ENCODE measurements at places on chromosomes 6 and 20.

GRCh38 chr6:50451826-50452400 is 261.4 kb upstream of the TFAP2D start:
- no peak for DNase-seq

DNA sequence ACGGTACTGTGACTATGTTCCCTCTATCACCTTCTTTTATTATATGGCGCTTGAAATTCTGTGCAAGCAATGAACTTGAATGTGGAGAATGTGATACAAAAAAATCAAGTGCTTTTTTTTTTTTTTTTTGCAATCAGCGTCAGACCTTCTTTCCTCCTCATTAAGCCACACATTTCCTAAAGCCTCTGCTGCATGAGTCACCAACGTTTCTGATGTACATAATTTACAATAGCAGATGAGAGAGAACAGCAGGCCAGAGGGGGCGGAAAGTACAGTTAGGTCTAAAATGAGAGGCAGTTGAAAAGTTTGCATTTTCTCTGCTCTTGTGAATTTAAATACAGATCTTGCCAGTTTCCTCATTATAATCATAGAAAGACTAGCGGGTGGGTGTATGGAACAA is 114.6 kb upstream of the RIPOR2 start:
- peak; percentile 72 for DNase-seq

GRCh38 chr6:7960141-7960540 is 49.6 kb upstream of the TXNDC5 start:
- DNase-seq: no peak

GRCh38 chr20:46715292-46715756 is 5.9 kb downstream of the SLC2A10 start:
- DNase-seq: no peak

GRCh38 chr6:292506-293192 is 362 bp downstream of the DUSP22 start:
- peak; percentile 70 for DNase-seq

DNA sequence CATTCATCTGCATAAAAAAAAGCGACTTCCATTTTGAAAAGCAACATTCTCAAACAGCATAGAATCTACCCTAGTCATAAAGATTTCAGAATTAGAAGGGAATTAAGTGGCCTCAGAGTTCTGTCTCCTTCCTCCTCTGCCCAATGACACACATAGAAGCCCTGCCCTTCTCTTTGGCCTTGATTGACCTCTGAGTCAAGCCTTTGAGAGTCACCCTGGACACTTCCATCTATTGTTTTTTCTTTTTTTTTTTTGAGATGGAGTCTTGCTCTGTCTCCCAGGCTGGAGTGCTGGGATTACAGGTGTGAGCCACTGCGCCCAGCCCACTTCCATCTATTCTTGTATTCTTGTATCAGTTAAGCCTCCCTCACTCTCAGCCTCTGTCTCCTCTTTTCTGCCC is 44.8 kb upstream of the CTNNBL1 start:
- DNase-seq: no peak

GRCh38 chr20:58019027-58019849 is 209.2 kb downstream of the ANKRD60 start:
- DNase-seq: no peak

DNA sequence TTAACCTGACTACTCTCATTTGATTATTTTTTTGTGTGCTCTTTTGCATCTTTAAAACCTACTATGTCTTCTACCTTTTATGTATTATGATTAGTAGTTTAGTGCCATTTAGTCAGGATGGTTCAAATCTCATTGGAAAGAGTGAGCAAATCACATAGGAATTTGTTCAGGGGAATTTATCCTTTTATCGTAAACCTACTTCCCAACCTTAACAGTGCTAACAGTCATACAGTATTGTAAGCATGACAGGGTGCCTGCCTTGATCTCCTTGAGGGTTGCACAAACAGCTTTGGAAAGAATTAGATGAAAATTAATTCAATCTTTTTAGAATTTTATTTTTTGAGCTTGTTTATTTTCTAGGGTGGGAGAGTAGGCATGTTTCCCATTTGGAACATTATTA is 18.3 kb downstream of the RNF8 start:
- DNase-seq: no peak

GRCh38 chr6:166997768-166998255 is 1.4 kb upstream of the CEP43 start:
- peak; percentile 58 for DNase-seq

DNA sequence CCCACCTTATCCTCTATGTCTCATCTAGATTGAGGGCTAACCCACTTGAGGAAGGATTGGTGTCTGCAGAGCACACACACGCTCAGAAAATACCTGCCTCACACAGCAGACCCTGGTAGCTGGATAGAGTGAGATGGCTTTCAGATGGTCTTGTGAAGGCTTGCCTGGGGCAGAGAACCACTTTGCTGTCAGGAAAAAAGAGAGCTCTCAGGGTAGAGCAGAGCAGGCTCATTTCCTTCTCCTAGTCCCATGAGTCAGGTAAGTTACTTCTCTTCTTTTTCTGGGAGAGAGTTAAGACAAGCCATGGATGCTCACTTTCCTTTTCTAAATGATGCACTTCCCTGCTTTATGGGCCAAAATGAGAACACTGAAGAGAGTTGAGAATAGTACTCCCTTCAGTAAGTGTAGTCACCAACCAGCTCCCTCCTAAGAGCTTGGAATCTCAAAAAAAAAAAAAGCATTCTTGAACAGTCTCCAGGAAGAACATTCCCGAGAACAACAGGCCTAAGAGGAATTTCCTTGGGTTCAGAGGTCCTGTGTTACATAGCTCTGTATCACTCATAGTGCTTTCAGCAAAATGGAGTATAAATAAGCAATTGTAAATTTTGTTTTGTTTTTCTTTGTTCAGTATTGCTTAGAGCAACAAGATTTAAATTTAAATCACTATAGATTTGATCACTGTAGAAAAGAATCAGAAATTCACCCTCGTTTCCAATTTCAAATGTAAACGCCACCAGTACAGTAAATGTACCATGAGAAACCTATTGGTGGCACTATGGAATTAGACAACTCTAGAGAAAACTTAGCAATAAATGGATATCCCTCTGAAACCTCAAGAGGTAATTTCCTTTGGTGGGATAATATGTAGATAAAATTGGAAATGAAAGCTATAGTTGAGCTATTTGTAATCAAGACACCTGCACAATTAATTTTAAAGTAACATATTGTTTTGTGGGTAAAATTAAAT is 530.3 kb downstream of the RFPL4B start:
- no peak for DNase-seq

- no peak for DNase-seq
These were observed 96.9 kb upstream of the PTPRK start for GRCh38 chr6:128617285-128617684.

GRCh38 chr20:51575486-51575885 is 33.0 kb upstream of the NFATC2 start:
- no peak for DNase-seq

DNA sequence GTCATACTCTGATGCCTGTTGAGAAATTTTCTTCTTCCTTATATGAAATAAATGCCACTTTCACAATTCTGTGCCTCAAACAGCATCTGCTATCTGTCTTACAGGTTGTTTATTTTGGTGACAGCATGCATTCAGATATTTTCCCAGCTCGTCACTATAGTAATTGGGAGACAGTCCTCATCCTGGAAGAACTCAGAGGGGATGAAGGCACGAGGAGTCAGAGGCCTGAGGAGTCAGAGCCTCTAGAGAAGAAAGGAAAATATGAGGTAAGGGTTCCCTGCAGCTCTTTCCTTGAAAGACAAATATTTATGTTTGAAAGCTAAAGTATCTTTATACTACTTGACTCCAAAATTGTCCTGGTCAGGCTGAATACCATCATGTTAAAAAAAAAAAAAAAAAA is 15.8 kb downstream of the TSPYL4 start:
- DNase-seq: no peak

DNA sequence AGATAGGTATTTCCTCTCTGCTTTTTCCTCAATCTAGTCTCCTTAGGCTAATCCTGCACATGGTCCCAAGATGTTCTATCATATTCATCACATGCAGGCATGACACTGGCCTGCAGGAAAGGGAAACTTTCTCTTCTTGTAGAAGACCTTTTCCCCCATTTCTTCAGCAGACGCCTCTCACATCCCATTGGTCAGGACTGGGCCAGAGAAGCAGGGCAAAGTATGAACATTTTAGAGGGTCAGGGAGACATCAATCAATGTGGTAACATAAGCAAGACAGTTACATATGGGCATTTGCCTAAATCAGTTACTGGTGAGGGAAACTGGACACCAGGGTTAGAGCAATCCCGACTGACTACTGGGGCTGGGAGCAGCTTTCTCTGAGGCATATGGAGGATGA is 90.1 kb downstream of the CRYBG1 start:
- no peak for DNase-seq

DNA sequence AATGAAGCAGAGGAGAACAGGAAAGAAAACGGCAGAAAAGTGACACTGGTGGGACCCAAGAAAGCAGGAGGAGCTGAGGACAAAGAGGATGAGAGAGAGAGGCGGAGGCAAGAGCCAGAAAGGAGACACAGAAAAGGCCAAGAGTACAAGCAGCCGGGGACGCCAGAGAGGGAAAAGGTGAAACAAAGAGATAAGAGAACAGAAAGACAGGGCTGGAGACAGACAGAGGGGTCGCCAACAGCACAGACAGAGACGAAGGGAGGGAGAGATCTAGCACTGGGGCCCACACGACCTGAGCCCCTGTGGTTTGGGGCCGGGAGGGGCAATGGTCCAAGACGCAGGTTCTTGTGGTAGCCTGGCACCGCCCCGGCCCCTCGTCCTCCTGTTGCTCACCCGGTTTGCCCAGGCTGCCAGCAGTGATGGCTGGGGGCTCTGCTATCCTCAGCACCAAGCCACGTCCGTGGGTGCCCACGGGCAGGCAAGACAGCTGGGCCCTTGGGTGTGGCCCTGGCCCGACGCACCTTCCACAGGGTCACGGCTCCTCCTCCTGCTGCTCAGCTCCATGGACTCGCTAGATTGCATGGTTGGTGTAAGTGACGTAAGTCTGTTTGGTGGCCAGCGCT is 123.5 kb downstream of the GRM4 start:
- DNase-seq: no peak

- no peak for DNase-seq
These were observed 9.0 kb downstream of the ACTR5 start for GRCh38 chr20:38757145-38757775.

DNA sequence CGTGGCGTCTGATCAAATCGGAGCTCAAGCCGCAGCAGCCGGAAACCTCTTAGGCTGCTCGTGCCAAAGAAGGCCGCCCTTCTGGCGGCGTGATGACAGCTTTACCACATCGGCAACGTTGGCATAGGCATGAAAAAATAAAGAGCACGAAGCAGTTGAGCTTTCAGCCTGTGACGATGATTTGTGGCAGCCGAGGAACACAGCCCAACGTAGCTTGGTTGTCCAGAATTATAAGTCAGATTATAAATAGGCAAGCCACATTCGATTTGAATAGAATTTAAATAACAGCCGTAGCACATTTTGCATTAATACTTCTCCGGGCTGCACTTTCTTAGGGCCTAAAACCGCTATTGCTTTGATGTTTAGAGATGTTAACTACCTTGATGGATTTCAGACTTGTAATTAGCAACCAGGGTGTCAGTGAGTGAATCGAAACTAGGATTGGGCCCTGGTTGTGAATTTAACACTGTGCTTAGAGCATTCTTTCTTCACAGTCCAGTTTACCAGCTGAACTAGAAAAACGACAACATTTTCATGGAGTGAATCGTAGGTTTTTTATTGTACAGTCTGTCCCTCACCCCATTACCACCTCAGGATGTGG is 864 bp upstream of the BCLAF1 start:
- DNase-seq: peak; percentile 77

GRCh38 chr20:46118481-46119020 is 437 bp downstream of the CD40 start:
- peak; percentile 8 for DNase-seq

DNA sequence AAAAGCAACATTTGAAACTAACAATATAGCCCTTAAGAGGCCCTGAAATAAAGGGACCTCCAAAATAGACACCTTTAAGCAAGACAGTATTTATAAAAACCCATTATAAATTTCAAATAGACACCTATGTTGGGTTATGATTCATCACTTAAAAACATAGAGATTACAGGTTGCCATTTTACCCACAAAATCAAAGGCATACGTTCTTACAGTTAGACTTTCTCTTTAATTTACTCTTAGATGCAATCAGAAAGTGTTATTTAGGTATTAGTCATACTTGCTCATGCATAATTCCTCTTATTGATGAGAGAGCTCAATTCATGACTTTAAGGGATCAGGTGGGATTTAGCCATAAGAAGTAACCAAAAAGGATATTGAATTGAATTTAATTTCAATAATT is 51.5 kb upstream of the TMEM200A start:
- no peak for DNase-seq

DNA sequence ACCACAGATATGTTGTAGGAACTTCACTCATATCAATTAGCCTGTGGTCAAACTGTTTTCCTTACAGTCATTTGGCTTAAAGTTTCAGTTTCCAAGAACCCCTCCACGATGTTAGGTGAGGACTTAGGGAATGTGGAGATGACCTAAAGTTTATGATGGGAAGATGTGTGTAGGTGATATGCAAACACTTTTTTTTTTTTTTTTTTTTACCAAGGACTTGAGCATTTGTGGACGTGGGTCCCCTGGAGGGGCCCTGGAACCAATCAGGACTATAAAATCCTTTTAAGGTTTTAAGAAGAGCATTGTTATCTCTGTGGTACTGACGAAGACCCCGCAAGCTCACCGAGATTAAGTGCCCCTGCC is 478 bp upstream of the MTHFD1L start:
- DNase-seq: no peak

DNA sequence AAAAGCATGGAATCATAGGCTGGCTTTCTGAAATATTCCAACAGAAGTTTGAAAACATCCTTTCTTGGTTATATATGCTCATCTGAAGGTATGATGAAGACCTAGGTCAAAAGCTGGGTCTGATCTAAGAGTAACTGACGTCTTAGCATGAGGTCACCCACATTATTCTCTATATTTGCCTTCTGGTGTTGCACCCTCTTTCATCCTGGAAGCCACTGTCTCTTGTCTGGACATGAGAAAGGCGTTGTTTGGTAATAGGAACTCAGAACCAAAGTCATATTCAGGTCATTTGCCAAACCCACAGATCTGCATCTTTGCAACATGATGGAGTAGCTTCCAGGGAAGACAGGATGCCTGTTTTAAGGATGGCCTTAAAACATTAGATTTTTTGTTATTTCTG is 17.6 kb downstream of the GABRR1 start:
- no peak for DNase-seq

- DNase-seq: no peak
These were observed 449.9 kb downstream of the DHX35 start for GRCh38 chr20:39412091-39412490.

DNA sequence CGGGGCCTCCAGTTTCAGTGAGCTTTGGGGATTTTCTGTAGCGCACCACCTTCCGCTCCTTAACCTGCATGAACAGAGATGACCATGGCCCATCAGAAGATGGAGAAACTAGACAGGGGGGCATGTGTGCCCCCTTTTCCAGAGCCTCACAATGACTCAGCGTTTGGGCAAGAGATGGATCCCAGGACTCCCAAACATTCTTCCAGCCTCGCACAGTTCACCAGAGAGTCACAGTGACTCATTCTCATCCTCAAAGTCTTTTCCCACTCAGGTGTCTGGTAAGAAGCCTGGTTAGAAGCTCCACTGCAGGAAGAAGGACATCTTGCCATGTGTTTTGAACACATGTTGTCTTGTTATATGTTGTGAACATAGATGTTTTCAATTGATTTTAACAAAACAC is 76.2 kb upstream of the FRMD1 start:
- no peak for DNase-seq

Measured in stimulated activated CD4-positive, alpha-beta T cell treated with anti-CD3 and anti-CD28 coated beads, Interleukin-4, amount 100 ng/mL, for 24 hours (primary cell).